RWPE2 (cell line): ENCODE measurements at places on chromosomes 12 and 14.

DNA sequence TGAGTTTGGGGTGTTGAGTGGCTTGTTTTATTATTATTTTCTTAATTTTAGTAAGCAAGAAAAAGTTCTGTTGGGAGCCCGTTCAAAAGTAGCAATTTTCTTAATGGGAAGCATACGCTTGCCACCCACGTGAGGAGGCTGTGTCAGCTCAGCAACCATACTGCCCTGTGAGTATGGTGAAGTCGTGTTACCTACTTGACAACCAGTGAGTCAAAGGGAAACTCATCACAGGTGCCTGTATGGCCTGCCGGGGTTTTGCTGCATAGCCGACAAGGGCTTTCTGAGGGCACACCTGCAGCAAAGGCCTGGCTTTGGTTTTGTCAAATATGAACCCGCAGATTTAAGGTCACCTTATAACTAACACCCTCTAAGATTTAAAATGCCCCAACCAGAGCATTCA is 31.1 kb downstream of the PITPNM2 start:
- no peak for DNase-seq

DNA sequence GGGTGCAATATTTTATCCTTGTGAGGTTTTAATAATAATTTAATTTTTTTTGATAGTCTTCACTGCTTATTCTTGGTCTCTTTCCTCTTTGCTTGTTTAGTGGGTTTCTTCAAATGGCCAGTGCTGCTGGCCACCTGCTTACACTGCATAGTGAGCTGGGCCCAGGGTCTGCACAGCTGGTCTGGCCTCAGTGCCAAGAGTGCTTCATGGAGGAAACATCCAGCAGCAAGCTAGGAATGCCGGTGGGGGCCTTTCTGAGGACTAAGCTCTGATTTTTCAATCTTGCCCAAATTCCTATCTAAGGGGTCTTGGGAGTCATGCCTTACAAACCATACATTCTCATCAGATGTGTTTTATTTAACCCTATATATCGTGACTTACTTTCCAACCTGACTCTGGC is 13.3 kb upstream of the BDKRB2 start:
- no peak for DNase-seq

- DNase-seq: no peak
Observed at GRCh38 chr12:124842073-124842749, 21.5 kb downstream of the SCARB1 start.

- no peak for DNase-seq
Observed at GRCh38 chr12:66035288-66035966, 95.1 kb downstream of the LLPH start.

DNA sequence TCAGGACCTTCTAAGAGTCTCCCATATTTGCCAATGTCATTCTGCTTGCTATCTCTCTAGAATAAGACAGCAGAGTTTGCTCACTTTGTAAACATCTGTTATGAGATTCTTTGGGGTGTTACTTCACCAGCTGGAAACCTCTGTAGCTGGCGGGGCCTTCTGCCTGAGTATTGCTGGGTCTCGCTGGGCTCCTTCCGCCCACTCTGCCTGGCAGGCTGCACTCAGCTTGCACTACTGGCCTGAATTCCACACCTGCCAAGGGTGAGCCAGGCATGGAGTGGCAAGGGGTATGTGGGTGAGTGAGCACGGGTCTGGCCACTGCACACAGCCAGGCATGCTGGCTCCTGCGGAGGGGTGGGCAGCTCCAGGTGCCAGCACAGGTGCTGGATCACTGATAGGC is 267.3 kb upstream of the PDE3A start:
- DNase-seq: no peak

GRCh38 chr14:34009956-34010355 is 59.1 kb upstream of the EGLN3 start:
- no peak for DNase-seq

DNA sequence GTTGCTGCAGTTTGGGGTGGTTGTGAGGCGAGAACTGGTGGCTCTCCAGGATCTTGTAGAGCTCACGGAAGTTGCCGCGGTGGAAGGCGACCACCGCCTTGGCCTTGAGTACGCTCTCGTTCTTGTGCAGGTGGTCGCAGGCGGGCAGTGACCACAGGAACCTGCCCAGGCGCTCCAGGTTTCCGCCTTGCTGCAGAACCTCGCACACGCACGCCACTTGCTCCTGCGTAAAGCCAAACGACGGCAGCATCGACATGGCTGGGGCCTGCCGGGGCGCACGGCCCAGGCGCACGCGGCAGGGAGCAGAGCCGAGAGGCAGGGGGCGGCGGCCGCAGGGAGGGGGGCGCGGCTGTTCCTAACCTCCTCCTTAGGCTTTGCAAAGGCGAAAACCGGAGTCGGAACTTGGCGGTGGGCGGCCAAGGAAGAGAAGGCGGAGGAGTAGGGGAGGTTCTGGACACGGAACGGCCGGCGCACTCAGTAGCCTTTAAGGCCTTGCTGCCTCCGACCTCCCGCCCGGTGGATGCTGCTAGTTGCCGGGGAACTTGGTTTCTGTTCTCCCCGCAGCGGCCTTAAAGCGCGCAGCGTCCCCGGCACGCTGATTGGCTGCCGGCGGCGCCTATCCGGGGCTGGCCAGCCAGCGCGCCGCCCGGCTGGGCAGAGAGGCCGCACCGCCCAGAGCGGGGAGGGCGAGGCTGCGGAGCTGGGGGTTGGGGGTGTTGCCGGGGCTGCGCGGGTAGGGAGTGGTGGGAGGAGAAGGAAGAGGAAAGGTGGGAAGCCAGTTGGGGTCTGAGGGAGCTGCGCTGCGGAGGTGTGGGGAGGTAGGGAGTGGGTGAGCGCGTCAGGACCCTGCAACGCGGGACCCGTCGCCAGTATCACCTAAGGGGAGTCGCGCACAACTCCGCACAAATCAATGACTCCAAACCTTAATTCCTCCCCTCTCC is at the start of gene SIX1:
SIX1 (minus strand) TSS at position 544 of the 941 bp plus-strand sequence; CDS start at position 256, 288 bp downstream.
- DNase-seq: peak; percentile 94

- no peak for DNase-seq
Observed at GRCh38 chr12:114038962-114039361, 72.8 kb upstream of the RBM19 start.

DNA sequence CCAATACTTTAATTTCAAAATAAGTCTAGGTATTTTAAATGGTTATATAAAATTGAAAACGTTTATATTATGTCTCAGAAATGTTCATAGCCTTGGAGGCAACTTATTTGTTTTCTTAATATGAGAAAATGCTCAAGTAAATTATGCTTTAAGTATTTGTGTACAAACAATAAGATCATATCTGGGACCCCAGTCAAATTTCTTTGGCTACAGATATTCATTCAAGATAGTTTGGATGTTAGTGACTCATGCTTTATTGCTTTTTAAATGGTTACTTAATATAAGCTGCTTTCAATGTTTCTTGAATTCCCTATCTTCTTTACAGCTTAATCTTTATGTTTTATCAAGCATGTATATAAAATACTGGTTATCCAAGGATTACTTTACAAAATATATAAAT is 291.3 kb downstream of the KCNC2 start:
- DNase-seq: no peak

- no peak for DNase-seq
Observed at GRCh38 chr12:129136694-129137325, 283.5 kb downstream of the GLT1D1 start.

DNA sequence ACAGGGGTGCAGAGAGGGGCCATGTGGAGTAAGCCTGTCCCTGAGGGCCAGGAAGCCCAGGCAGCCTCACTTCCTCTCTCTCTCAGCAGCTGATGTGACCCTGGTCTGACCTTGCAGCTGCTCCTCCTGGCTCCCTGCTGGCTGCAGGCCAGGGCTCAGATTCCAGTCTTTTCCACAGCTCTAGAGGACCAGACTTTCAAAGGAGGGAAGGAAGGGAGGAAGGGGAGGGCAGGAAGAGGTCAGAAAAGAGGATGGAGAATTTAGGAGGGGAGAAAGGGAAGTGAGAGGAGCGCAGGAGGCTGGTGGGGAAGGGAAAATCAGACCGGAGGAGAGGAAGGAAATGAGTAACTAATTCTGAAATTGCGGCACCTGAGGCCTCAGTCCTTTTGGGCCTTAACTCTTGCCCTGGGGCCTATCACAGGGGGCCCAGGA is 40.9 kb upstream of the VASH1 start:
- DNase-seq: no peak

GRCh38 chr12:115790526-115790925 is 487.0 kb downstream of the MED13L start:
- no peak for DNase-seq

GRCh38 chr14:39474416-39474911 is 42.2 kb upstream of the FBXO33 start:
- no peak for DNase-seq

- no peak for DNase-seq
Observed at GRCh38 chr12:94057262-94058151, 90.9 kb upstream of the PLXNC1 start.

GRCh38 chr12:32205731-32206130 is 99.1 kb downstream of the BICD1 start:
- DNase-seq: no peak

DNA sequence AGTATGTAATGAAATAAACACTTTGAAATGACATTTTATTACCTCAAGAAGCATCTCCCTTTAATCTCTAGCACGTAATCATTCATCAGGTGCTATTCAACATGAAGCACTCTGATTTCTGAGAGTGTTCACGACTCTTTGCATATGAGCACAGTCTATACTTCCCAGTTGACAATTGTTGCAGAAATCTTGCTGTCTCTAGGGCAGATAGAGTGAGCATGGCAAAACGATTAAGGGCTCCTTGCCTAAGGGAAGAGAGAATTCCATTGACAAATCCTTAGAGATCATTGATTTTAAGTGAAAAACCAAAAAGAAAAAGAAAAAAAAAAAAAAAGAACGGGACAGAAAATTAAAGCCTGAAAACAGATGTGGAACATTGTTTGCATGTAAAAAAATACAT is 107.6 kb downstream of the C12orf50 start:
- DNase-seq: no peak

GRCh38 chr12:25459541-25459951 is 93.5 kb downstream of the LMNTD1 start:
- DNase-seq: no peak

GRCh38 chr14:103890821-103891666 is 37.2 kb upstream of the TDRD9 start:
- no peak for DNase-seq

DNA sequence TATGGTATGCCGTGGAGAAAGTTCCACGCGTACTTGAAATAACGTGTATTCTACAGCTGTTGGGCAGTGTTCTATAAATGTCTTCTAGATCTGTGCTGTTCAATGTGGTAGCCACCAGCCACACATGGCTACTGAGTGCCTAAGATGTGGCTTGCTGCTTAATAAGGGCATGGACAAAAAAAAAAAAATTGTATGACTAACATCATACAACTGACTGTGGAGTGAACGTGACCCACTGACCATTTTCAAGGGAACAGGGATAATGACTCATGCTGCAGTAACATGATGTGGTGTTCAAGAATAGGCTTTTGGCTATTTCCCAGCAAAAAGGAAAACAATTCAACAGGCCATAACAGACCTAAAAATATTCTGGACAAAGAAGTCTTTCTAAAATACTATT is 13.0 kb downstream of the ATG14 start:
- DNase-seq: peak; percentile 70

- no peak for DNase-seq
Observed at GRCh38 chr14:92397953-92398564, 75.1 kb downstream of the SLC24A4 start.

GRCh38 chr12:26162905-26163304 is 32.5 kb upstream of the SSPN start:
- no peak for DNase-seq

DNA sequence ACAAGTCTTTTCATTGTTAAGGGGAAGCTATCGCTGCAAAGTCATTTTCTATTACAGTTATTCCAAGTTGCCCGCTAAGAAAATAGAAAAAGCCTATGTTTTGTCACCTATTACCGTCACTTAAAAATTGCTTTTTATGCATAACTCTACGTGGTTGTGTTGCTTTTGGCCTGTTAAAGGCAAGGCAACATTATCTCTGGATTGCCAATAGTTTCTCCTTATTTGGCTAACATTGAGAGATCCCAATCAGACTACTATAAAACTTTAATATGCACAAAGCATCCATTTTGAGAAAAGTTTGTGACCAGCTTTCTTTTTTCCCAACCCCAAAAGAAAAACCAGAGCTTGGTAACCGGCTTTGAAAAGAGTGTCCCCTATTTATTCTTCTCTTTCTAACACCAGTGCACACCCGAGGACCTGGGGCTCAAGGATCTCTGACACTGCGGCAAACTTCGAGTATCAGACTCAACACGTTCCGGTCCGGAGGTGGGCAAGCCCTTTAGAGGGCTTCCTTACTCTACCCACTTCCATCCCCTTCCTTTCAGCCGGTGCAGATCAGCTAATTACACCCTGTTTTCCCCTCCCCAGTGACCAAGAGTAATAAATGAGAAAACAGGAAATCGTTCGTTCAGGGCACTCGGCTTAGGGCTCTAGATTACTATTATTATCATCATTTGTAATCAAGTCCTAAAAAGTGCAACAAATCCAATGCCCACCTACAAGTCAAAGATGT is 1.2 kb downstream of the PPP1R12A start:
- DNase-seq: no peak

- DNase-seq: peak; percentile 57
Observed at GRCh38 chr14:94050231-94050880, 24.2 kb downstream of the OTUB2 start.

DNA sequence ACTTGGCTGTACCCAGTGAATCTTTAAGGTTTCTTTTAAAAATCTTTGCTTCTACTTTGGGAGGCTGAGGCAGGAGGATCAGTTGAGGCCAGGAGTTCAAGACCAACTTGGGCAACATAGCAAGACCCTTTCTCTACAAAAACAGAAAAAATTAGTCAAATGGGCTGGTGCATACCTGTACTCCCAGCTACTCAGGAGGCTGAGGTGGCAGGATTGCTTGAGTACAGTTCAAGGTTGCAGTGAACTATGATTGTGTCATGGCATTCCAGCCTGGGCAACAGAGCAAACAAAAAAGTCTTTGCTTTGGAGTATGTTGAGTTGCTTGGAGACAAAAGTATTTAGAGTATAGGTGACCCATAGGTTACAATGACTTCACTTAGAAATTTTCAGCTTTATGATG is 6.2 kb upstream of the DDX55 start:
- DNase-seq: no peak

DNA sequence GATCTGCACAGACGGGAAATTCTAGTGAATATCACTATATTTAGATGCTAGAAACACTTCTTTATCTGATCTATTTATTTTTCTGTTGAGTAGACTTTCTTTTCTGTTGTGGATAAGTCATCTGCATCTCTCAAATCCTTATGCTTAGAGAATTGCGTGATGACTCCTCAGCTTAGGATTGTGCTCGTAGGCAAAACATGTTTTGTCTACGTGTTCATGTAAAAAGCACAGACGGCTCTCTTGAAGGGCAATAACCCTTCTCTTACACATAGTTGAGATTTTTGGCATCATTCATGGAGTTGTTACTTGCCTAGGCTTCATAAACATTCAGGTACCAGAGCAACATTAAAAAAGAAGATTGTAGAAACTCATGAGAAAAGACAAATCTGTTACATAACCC is 18.6 kb downstream of the PPFIBP1 start:
- no peak for DNase-seq

DNA sequence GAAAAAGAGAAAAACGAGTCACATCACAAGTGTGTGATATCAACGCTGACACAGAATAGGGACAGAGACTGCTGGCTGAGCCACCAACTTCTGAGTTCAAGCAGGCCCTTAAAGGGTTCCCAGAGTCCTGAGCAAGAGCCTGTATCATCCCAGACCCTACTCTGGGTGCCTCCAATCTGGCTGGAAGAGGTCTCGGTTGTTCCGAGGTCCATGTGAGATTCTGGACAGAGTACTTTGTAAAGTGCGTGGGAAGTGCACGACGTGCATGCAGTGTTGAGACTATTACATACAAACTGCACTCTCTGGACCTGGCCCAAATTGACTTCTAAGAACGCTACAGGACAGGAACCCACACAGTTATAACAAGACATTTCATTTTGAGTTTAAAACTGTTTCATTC is 40.6 kb downstream of the MOK start:
- no peak for DNase-seq

GRCh38 chr14:96649327-96649601 is 147.1 kb downstream of the PAPOLA start:
- DNase-seq: no peak
